Stimulated activated CD8-positive, alpha-beta memory T cell treated with anti-CD3 and anti-CD28 coated beads, Interleukin-15, amount 100 ng/mL, for 4 hours (primary cell): ENCODE measurements at places on chromosomes 13 and 19.

GRCh38 chr13:101309014-101309619, 107.2 kb downstream of the NALCN start:
- DNase-seq: no peak

DNA sequence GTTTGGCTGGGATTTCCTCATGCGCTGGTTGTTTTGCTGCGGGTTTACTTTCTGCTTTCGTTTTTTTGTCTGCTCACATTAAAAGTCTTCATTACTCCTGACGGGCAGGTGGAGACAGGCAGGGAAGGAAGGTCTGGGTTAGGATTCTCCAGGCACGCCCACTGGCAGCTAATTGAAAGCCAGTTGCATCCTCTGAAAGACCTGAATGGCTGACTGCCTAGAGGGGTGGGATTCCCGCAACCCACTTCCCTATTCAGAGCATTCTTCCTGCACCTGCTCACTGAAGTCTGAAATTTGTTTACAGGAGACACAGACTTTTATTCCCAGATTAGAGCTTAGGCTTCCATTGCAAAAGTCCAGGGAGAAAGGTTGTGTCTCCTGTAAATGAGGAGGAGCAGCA, 172.0 kb downstream of the UQCRFS1 start:
- no peak for DNase-seq

DNA sequence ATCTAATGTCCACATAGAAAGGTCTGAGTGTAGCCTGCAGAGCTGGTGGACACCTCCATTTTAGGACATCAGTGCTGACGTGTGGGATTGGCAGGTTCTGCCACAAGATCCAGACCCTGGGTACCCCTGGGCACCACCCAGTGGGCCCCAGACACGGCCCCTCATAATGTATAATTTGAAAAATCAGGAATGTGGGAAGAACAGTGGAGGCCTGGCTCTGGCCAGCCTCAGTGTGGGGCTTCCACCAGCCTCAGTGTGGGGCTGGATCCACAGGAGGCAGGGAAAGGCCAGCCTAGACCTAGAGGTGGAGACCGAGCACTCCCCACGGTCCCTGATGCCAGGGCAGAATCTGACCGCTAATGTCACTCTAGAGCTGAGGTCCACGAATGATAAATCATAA, 150.7 kb upstream of the SOX1 start:
- DNase-seq: no peak

- no peak for DNase-seq
Measured at GRCh38 chr13:99661791-99662190, 160.5 kb downstream of the TM9SF2 start.

GRCh38 chr13:105165449-105166125, 1369.9 kb downstream of the EFNB2 start:
- DNase-seq: no peak

DNA sequence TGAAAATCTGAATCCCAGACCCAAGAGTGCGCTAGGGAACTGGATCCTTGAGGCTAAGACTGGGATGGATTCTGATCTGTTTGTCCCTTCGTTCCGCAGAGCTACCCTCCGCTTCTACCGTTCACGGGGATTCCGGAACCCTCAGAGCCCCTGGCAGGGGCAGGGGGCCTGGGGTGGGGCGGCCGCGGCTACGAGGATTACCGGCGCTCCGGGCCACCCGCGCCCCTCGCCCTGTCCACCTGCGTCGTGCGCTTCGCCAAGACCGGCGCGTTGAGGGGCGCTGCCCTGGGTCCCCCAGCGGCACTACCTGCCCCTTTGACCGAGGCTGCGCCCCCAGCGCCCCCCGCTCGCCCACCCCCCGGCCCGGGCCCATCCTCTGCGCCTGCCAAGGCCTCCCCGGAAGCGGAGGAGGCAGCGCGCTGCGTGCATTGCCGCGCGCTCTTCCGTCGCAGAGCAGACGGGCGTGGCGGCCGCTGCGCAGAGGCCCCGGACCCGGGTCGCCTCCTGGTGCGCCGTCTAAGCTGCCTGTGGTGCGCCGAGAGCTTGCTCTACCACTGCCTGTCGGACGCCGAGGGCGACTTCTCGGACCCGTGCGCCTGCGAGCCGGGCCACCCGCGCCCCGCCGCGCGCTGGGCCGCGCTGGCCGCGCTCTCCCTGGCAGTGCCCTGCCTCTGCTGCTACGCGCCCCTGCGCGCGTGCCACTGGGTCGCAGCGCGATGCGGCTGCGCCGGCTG, 7.1 kb downstream of the SPRED3 start:
- no peak for DNase-seq
